ENCODE measurements at places on chromosomes 11 and 22.

DNA sequence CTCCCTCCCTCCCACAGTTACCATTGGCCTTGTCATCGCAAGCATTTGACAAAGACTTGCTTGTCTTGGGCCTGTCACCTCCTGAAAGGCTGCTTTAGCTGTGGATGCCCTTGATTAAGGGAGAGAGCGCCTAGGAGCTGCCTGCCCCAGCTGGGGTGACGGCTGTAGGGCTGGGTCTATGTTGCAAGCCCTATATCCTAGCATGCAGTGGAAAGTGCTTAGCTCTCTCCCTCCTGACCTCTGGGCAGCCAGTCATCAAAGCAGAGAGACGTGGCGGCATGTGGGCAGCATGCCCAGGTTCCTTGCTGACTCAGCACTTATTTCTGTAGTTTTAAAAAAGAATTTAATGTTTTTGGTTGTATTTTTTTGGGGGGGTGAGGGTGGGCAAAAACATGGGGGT lies 75.9 kb downstream of the BARX2 start:
- DNase-seq: no peak

DNA sequence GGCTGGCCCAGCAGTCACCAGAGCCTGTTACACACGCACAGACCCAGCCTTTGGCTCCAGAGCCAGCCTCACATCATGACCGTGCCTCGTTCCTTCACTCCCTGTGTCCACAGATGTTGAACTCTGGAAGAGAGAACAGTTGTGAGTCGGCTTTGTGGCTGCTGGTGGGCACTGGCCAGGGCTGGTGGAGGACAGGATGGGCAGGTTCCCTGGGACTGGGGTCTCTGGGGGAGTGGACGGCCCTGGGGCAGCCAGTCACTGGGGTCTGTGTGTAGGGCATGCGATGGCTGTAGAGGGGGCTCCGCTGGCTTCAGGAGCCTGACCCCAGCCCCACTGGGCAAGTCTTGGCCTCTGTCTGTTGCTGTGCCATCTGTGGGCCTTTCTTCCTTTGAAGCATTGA lies 1070.1 kb downstream of the BRD1 start:
- DNase-seq: no peak

DNA sequence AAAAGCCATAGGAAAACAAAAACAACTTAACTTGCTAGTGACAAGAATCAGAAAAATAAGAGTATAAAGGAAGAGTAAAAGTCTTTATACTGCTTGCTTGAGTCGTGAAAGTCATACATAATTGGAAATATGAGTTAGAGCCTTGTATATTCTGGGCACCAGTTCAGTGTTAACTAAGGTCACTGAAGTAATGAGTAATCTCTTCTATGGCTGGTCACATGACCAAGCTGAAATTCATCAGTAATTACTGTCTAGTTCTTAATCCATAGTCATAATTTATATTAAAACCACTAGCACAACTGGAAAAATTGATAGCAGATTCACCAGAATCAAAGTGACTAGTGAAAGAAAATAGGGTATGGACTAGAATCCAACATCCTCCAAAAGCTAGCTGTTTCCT lies 84.4 kb upstream of the SLC5A12 start:
- DNase-seq: no peak

DNA sequence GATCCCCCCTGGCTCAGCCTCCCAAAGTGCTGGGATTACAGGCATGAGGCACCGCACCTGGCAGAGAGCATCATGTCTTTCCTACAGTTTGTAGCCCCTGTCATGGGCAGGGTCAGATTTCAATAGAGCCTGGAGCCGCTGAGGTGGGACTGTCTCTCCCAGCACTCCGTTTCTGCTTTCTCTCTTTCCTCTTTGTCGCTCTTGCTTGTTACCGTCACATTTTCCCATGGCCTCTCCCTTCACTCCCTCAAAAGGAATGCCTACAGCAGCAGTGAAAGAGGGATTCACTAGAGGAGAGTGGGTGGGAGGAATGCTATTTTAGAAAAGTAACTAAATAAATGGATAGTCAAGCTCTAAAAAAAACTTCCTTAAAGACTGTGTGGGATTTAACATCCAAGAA lies 136.7 kb upstream of the TTC12 start:
- DNase-seq: no peak

DNA sequence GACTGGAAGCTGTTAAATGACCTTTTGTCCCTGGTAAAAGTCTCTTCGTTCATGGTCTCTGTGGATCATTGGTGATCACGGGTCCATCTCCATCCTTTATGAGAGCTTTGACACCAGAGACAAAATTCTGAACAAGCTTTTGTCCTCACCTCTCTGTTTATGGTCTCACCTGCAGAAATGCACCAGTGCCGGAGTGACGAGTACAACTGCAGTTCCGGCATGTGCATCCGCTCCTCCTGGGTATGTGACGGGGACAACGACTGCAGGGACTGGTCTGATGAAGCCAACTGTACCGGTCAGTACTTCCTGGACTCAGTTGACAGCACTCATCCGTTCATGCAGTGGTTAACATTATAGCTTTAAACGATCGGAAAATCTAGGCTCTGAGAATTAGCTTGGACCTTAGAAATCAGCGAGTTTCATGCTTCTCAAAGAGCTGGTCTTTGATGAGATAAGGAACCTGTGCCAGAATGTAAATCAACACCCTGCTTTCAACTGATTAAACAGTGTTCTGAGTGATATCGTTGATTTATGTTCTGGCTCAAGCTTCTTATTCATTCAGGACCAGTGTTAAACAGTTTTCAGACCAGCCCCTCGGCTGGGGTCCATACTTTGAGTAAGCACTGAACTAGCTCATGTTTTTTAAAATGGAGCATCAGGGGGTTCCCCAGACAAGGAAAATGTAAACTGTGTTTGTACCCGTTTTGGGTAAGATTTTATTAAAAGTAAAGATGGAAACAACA lies 124.5 kb upstream of the SORL1-AS1 start:
- no peak for DNase-seq

- DNase-seq: peak; percentile 83
Observed at GRCh38 chr22:40818747-40819598, at the start of gene SLC25A17. SLC25A17 (minus strand) TSS chr22:40819346; CDS start chr22:40819248, 98 bp downstream.

DNA sequence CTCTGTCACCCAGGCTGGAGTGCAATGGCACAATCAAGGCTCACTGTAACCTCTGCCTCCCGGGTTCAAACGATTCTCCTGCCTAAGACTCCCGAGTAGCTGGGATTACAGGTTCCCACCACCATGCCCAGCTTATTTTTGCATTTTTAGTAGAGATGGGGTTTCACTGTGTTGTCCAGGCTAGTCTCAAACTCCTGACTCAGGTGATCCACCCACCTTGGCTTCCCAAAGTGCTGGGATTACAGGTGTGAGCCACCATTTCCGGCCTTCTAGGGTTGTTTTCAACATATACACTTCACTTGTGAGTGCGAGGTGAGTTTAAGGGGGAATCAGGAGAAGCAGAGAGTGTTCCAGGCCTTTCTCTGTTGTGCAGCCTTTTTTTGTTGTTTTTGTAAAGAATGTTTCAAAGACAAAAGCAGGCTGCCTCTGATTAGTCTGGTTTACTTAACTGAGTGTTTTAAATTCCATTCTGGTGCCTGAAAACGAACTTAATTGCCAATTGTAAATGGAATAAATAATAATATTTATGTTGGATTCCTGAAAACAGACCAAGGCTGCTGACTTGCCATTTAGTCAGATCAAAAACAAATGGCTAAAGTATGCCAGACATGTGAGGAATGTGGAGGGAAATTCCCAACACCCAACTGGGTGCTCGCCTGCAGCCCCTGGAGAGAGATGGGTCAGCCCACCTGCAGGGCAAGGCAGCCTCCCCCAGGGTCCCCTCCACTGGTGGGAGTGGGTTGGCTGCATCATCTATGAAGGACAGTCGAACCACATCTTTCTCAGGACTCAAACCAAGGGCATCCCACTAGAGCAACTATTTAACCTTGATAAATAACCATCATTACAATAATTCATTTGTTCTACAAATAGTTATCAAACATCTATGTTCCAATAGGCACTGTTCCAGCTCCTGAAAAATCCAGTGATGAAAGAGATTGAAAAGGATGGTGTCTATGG lies 4.6 kb upstream of the RANGAP1 start:
- no peak for DNase-seq

- no peak for DNase-seq
Observed at GRCh38 chr11:326592-326841, 5.9 kb upstream of the IFITM3 start.

GRCh38 chr11:45805305-45806071 lies 539 bp downstream of the SLC35C1 start:
- DNase-seq: peak; percentile 60

All from suppressor macrophage (primary cell).